ENCODE measurements at places on chromosomes 11 and 22.
A peak's percentile ranks its signal among the peaks of the same experiment; 100 is the strongest.

DNA sequence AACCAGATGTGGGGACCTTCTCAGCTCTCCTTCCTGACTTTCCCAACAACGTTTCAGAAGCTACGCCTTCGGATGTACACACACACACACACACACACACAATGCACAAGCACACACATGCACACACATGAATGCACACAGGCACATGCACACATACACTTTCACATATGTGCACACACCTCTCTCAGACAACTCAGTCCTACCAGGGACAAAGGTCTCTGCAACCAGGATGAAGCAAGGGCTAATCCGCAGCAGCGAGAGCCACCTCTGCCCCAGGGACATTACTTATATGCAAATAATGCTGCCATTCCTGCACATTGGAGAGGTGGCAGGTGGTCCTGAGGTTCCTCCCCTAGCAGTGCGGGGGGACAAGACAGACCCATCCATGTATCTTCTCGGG is 27.4 kb upstream of the LINC01488 start:
- H3K27ac ChIP-seq = no peak overlapping the region
- DNase-seq = no peak
- peaks cover 11% of the 10 kb centered on the region for H3K27me3 ChIP-seq

DNA sequence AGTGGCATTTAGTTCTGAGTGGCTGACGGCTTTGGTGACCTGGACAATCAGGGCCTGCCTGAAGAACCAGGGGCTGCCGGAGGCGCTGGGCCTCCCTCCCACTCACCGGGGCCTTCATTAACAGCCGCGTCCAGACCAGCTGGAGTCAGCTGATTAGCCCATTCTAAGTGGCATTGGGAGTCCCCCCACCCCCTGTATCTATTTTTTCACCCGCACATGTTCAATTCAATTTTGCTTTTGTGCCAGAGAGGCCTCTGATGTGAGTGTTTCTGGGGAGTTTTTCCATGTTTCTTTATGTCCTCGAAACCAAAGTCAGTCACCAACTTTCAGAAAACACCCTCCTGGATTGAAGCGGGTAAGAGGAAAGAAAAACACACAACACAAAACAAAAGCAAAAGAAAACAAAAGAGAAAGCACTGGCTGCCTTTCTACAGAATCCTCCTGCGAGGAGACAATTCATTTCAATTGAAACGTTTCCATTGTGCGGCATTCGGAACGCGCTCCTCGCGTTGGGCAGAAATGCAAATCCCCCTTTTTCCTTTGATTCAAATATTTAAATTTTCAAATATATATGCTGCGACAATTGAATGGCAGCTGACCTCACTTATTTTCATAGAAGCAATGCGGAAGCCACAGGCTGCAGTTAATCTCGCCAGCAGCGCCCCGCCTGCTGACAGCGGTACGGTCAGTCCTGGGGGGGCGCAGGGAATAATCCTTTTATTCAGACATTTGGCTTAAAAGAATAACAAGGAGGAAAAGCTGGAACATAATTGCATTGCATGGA is 17.7 kb downstream of the CDKN1C start:
- H3K36me3 ChIP-seq = peaks cover 6% of the 10 kb centered on the region
- H3K4me1 ChIP-seq = peaks cover 8% of the 10 kb centered on the region
- H3K27me3 ChIP-seq = peaks cover 66% of the 10 kb centered on the region
- no peak overlapping the region for H3K27ac ChIP-seq
- no peak for DNase-seq

DNA sequence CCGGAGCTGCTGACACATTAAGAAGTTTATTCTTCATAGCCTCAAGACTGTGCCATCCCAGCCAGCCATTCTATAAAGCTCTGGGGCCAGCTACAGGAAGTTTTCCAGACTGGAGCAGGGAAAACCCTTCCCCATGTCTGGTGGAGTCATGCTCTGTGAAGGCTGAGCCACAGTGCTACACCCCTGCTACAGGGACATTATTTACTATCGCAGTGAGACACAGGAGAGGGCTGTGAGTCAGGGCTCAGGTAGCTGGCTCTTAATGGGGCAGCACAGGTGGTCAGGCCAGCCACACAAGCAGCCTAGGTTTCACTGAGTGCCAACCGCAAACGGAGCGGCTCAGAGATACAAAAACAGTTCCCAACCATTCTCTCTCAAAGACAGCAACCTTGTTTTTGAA is 12.1 kb downstream of the HPS4 start:
- DNase-seq = no peak
- H3K27me3 ChIP-seq = no peaks in the 10 kb centered on the region

GRCh38 chr22:44541671-44542319 is 43.8 kb upstream of the RTL6 start:
- peaks cover 39% of the 10 kb centered on the region for H3K27me3 ChIP-seq
- H3K36me3 ChIP-seq = peaks cover under 1% of the 10 kb centered on the region
- H3K4me1 ChIP-seq = peaks cover 7% of the 10 kb centered on the region
- no peak overlapping the region for H3K27ac ChIP-seq
- DNase-seq = no peak
- peak overlapping the region; percentile 49 for H3K4me3 ChIP-seq

- no peaks in the 10 kb centered on the region for H3K27me3 ChIP-seq
- H3K27ac ChIP-seq = no peak overlapping the region
- H3K4me1 ChIP-seq = peaks cover 26% of the 10 kb centered on the region
- no peak for DNase-seq
- no peak overlapping the region for H3K4me3 ChIP-seq
- no peaks in the 10 kb centered on the region for H3K36me3 ChIP-seq
Observed at GRCh38 chr22:25081409-25081824, 118.2 kb upstream of the CRYBB3 start.

- peaks cover 23% of the 10 kb centered on the region for H3K4me1 ChIP-seq
- no peak for DNase-seq
- H3K27me3 ChIP-seq = no peaks in the 10 kb centered on the region
- H3K27ac ChIP-seq = no peak overlapping the region
Observed at GRCh38 chr11:44799012-44799411, 72.2 kb downstream of the TSPAN18 start.

- DNase-seq = no peak
- peaks cover 45% of the 10 kb centered on the region for H3K4me1 ChIP-seq
- H3K36me3 ChIP-seq = no peaks in the 10 kb centered on the region
Observed at GRCh38 chr11:85827748-85828639, 17.1 kb upstream of the SYTL2 start.

DNA sequence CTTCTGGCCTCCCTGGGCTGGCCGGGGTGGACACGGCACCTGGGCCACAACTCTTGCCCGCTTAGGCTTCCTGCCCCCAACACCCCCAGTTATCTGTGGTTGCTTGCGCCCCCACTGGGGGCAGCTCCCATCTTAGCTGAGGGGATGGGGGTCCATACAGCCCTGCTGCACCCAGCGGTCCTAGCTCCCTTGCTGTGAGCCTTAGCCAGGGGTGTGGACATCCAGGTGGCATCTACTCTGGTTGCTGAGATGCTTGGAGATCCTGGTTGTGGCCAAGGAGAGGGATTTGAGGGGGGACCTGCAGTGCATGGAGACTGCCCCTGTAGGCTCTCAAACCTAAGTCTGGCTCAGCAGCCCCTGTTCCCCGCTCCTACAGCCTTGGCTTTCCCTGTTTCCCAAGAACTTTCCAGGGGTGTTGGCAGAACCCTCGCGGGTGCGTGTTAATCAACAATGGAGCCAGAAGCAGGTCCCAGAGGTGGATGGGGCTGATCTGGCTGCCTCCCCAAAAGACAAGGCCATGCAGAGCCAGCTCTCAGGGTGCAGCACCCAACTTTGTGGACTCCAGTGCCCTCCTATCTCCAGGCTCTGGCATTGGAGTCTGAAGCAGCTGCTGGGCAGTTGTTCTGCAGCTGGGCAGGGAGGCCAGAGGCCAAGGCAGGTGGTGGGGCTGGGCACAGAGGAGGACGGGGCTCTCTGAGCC is 3.3 kb downstream of the KCNQ1 start:
- H3K4me3 ChIP-seq = peak overlapping the region; percentile 93
- H3K36me3 ChIP-seq = no peaks in the 10 kb centered on the region
- peaks cover 17% of the 10 kb centered on the region for H3K4me1 ChIP-seq
- H3K27ac ChIP-seq = peak overlapping the region; percentile 27
- H3K27me3 ChIP-seq = no peaks in the 10 kb centered on the region
- DNase-seq = no peak
